Activated CD4-positive, alpha-beta T cell treated with anti-CD3 and anti-CD28 coated beads, Interleukin-2, amount 50 U/mL, for 24 hours (primary cell): ENCODE measurements at places on chromosomes 7 and 10.

GRCh38 chr7:28703037-28703765, 254.9 kb downstream of the TRIL start:
- no peak for DNase-seq

- no peak for DNase-seq
These were observed 39.3 kb downstream of the PRF1 start for GRCh38 chr10:70563230-70563629.

GRCh38 chr10:90424730-90425129, 433.1 kb downstream of the HTR7 start:
- no peak for DNase-seq

GRCh38 chr10:9707216-9707615, 1310.5 kb upstream of the CELF2 start:
- no peak for DNase-seq

DNA sequence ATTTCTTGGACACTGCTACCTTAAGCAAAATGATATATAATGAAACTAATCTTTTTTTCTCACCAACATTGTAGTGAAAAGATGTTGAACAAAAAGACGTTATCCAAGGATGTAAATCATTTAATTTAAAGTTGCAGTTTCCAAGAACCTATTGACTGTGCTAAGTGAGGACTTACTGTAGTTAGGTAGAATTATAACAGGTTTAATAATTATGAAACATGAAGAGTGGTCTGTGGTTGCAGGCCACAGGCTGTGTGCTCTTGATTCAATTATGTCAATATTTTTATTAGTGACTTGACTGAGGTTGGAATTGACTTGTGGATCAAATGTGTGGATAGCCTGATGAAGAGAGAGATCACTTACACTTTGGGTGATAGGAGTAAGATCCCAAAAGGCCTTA, 478.1 kb downstream of the AUTS2 start:
- DNase-seq = no peak
